ENCODE measurements at places on chromosomes 2 and 18.
A peak's percentile ranks its signal among the peaks of the same experiment; 100 is the strongest.

- DNase-seq = no peak
These were observed 634.2 kb downstream of the TSN start for GRCh38 chr2:122389694-122390093.

DNA sequence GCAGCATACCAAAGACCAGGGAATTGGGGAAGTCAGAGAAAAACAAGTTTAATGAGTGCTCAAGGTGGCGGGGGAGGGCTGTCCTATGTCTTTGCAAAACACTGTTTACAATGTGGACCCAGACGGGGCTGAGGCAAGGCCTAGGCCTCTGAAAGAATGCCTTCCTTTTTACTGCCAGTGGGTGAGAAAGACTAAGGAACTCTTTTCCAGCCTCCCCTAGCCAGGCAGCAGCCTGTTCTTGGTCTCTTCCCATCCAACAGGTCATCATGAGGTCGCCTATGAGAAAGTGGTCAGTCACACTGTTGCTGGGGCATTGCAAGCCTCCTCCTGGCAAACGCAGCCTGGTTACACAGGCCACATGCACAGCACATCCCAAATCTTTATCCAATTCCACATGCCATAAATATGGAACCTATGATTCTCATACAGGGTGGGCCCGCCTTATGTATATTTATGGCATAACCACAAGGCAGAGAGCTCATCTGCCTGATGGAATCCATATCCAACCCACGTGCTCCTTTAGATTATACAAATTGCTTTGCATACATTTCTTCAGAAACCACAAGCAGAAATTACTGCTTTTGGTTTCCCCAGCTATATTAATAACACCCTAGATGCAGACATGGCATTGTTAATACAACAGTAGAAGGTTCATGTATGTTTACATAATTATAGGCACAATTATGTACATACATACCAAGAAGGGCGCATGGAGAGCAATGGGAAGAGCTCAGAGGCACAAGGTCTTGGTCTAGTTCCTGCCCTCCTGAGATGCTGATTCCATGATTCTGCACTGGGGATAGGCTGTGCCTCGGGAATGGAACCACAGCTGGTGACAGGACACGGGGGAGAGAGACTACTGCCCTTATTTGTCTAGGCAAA lies 48.6 kb downstream of the NRP2 start:
- no peak for DNase-seq

DNA sequence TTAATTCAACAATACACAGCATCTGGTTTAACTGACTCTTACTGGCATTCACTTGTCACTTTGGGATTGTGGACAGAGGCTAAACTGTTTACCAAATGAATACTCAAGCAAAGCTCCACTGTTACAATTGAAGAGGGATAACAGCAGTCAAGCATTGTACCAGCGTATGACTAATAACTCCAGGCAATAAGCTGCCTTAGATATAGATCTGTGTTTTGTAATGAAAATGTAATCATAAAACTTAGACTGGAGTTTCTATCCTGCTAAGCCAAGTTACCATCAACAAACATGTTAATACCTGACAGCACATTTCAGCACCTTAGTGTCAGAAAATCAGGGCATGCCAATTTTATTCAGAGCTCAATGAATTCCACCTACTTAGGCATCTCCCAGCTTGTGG lies 889.5 kb downstream of the EPHA4 start:
- no peak for DNase-seq

GRCh38 chr18:79612291-79613108 lies 67.1 kb upstream of the CTDP1 start:
- DNase-seq = no peak

DNA sequence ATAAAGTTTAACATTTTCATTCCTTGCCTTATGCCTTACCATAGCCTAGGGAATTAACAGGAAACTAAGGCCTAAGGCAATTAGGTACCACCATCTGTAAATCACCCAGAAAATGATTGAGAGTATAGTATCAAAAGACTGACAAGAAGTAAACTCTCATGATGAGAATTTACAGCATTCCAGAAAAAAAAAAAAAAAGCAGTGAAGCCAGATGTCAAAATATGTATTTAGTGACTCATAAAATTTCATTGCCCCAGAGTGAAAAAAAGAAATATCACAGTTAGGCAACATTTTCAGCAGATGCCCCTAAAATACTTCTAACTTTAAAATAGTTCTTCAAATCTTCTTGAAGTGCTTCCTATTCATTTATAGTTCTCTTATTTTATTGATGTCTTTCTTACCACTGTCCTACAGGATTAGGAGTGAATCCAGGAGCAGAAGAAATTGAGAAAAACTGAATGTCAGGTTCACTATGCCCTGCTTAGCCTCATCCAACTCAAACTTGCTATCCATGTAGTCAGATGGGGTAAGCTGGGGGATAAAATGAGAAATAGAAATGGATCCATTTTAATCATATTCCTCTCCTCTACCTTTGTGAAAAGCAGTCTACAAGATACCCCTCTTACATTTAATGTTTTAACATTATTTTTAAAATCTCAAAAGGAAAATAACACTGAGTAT lies 57.3 kb upstream of the TANK start:
- no peak for DNase-seq

GRCh38 chr2:147500229-147500628 lies 344.6 kb upstream of the ACVR2A start:
- peak; percentile 5 for DNase-seq

- DNase-seq = no peak
These were observed 104.4 kb upstream of the TWIST2 start for GRCh38 chr2:238743243-238744065.

DNA sequence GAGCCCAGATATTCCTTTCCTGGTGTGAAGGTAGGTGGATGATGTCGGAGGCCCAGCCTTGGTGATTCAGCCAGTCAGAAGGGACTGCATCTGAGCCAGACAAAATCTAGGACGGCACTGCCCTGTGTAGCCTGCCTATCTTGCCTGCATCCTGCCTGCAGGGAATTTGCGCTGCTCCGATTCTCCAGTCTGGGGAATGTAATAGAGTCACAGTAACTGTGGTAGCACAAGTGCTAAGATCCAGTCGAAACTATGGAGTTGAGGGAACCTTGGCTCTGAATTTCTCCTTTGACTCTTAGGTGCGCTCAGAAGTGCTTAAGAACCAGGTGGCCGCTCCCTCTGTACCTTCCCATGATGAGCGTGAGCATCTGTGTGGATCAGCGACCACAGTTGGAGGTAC lies 15.9 kb downstream of the IL36B start:
- DNase-seq = no peak

GRCh38 chr2:230492107-230492506 lies 76.1 kb downstream of the SP100 start:
- DNase-seq = no peak

Data from T-helper 2 cell treated with Interferon-gamma antibody and Interleukin-4, amounts not matched to agents 5 μg/mL and 100 μg/mL, for 36 hours (primary cell).